ENCODE measurements at places on chromosomes 11 and 22. TPM values are rescaled to one million over a fixed set of nuclear protein-coding genes. Genes with fewer than 3 reads are reported as not detected.

The CD3D gene
- 1.7 TPM for total RNA-seq

The RAG2 gene
- total RNA-seq = not detected

The HIRA gene
- total RNA-seq = 3.3 TPM

The LRRC75B gene
- total RNA-seq = 15.2 TPM

- no peak for DNase-seq
These were observed 14.1 kb downstream of the WT1 start for GRCh38 chr11:32420937-32421901.

- no peak for DNase-seq
These were observed 683.3 kb downstream of the LUZP2 start for GRCh38 chr11:25180187-25180586.

DNA sequence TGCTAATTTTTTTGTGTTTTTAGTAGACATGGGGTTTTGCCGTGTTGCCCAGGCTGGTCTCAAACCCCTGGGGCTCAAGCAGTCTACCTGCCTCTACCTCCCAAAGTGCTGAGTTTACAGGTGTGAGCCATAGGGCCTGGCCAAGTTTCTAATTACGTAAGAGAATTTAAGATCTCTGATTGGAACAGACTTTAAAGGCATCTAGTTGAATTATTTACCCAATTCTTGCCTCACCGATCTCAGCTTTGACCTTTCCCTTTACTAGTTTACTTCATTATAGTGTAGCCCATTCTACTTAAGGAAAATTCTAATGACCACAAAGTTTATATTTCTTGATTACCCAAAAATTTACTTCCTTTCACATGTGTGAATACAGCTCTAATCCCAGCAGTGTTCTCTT, 81.6 kb downstream of the YAP1 start:
- no peak for DNase-seq

DNA sequence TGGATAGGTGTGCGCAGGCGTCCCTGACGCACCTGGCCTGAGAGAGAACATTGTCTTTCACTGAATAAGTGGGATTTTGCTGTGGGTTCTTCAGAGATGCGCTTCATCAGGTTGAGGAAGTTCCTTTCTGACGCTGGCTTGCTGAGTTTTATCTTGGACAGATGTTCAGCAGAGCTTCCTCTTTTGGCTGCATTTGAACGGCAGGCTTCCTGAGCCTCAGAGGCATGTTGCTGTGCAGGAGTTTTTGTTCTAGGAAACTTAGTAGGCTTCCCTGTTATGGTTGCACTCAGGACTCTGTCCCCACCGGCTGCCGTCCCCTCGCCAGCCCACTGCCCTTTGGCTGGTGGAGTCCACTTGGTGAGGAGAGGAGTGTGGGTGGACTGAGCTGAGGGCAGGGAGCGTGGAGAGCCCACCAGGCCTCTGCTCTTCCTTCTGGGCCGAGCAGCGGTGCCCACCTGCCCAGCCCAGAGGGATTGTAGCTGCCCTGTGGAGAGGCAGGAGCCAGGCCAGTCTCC, 17.2 kb downstream of the FRMD8 start:
- no peak for DNase-seq

- DNase-seq = peak; percentile 72
These were observed 11.8 kb downstream of the LTBP3 start for GRCh38 chr11:65546217-65546958.

DNA sequence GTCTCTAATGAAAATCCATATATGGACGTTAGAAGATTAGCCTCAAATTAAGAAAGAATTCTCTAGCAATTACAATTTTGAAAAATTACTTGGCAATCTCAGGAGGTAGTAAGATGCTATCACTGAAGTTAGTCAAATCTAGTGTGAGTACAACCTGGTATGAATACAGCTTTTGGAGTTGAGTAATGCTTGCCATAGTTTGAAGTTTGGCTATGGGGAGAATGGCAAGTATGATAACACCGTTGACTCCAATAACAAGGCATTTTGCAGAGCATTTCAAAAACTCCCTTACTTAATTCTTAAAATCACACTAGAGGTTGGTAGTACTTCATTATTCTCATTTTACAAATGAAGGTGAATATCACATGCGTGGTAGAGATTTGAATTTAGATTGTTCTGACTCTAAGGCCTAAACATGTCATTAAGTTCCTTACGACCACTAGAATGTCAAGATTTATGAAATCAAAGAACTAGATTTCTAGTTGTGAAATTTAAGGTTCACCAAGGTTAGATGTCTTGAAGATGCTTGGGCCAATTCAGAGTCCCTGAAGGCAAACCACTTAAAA, 355.4 kb downstream of the ETS1 start:
- no peak for DNase-seq

DNA sequence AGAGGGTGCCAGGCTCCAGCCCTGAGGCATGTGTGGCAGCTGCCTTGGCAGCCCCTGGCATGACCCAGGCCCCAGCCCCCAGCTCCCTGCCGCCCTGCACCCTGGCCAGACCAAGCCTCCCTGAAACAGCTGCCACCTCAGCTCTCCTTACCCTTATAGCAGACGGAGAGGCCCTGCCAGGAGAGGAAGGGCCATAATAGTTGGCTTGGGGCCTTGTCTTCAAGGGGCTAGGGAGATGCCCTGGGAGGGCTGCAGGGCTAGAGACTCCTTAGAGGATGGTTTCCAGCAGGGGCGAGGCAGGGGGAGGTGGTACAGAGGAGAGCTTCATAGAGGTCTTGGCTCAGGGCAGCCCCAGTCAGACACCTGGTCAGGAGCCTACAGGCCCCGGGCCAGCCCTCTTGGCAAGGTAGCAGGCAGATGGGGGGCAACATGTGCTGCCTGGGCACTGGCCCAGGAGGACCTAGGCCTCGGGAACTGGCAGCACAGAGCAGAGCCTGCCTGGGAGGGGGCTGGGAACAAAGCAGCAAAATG, 13.0 kb downstream of the SMTN start:
- peak; percentile 48 for DNase-seq

DNA sequence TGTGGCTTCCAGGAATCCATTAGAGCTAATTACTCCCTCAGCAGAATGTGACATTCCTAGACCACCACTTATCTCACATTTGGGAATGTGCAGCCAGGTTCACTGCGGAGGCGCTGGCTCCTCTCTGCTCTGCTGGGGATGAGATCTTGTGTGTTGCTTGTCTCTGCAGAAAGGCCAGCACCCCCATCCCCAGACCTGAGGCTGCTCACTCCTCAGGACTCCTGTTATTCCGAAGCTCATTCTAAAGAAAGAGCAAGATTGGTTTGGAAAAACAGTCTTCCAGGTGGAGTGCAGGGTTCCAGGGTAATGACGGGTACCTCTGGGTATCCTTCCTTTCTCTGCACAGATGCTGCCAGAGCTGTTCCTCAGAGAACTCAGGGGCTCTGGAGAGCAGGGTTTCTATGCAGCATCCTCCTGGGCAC, 20.8 kb downstream of the RSPH14 start:
- DNase-seq = no peak
